Stimulated activated CD4-positive, alpha-beta T cell treated with anti-CD3 and anti-CD28 coated beads, Interleukin-12 subunit alpha, Interleukin-12 subunit beta, amount 100 ng/mL, for 4 hours (primary cell): ENCODE measurements at places on chromosomes 6 and 20.

GRCh38 chr6:114240796-114241195 is 102.0 kb downstream of the HS3ST5 start:
- DNase-seq: no peak

- no peak for DNase-seq
These were observed 166.8 kb downstream of the IBTK start for GRCh38 chr6:82080767-82081166.

- DNase-seq: no peak
These were observed 12.3 kb downstream of the MTCH1 start for GRCh38 chr6:36973647-36974046.

DNA sequence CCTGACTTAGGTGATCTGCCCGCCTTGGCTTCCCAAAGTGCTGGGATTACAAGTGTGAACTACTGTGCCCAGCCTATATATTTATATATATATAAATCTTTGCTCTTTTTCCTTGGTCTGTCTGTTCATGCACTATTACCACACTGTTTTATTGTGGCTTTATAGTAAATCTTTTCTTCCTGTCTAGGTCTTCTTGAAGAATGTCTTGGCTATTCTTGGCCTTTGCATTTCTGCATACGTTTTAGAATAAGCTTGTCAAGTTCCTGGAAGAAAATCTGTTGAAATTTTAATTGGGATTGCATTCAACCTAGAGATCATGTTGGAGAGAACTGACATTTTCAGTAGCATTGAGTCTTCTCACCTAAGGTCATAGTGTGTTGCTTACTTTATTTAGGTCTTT is 37.1 kb downstream of the MYO6 start:
- no peak for DNase-seq

GRCh38 chr6:150749091-150749670 is 116.3 kb upstream of the MTHFD1L start:
- no peak for DNase-seq

DNA sequence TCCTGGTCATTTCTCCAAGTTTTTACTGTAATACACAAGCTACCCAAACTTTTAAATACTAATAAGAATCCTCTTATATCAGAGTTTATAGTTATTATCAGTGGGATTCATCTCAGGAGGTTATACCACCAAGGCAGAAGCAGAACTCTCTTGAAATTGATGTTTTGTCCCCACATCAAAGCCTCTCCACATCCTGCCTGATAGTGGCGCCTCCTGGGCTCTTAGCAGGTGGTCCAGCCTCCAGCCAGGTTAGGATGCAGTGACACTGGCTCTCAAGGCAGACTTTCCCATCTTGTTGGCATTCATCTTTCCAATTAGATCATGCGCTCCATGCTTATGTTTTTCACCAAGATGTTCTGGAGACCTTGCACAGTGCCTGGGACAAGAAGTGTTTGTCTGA is 81.8 kb upstream of the INSM1 start:
- DNase-seq: no peak
